ENCODE measurements at places on chromosomes 5 and 9. TPM values are rescaled to one million over a fixed set of nuclear protein-coding genes. Genes with fewer than 3 reads are reported as not detected.

RELL2 gene
- 1.3 TPM for polyA plus RNA-seq

DNA sequence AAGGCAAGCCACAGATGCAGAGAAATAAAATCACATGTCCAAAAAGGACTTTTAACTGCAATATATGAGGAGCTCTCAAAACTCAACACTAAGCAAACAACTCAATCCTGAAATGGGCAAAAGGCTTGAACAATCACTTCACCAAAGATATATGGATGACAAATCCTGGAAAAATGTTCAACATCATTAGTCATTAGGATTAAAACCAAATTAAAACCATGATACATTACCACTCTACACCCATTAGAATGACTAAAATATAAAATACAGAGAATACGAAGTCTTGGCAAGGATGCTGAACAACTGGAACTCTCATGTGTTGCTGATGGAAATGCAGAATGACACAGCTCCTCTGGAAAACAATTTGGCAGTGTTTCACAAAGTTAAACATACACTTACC lies 277.4 kb downstream of the TLE1 start:
- no peak for DNase-seq

DNA sequence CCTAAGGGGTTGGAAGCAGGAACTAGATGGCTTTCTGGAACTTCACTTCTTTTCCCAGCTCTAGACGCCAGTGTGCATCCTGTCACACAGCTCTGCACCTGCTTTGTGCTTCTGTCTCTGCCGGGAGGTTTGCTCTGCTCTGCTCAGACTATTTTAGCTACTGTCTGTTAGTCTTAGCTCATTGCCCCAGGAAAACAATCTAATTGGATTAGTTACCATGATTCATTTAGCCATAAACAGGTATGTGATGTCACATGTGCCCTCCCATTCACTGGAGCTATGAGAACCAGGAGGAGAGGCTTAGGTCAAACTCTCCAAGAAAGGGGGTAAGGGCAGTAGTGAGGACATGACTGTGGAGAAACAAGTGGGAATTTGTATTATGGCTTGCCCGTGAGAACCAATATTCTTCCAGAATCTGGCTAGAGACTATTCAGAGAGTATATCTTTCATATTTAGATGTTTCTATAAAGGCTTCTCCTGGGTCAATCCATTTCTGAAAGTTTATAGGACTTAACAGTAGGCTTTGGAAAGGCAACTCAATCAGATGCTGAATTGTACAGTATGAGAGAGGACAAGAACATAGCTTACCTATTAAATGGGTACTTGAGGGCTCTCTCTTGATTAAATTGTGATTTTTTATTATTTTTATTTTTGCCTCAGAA lies 22.4 kb upstream of the NREP start:
- no peak for DNase-seq

TMEFF1 gene
- 4.4 TPM for polyA plus RNA-seq

GRCh38 chr5:145680767-145681166 lies 154.4 kb downstream of the PRELID2 start:
- DNase-seq = no peak

GMCL2 gene
- polyA plus RNA-seq = 0.08 TPM

DNA sequence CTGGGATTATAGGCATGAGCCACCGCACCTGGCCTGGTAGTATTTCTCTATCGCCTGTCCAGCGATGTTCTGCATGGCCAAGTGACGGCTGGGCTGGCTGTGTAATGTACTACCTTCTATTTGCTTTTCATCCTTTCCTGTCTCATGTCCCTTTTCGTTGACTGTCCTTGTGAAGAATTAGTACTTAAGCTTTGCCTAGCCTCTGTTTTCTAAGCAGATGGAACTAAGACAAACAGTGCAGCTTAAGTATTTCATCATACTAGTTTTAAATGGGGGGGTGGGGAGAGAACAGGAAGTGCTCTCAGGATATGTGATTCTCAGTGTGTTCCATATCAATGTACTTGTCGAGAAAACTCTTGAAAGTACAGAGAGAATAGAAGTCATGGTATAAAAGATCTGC lies 31.7 kb upstream of the CCL21 start:
- no peak for DNase-seq

IFNB1 gene
- not detected for polyA plus RNA-seq

GRCh38 chr5:78741019-78741418 lies 92.4 kb upstream of the LHFPL2 start:
- no peak for DNase-seq

MEIKIN gene
- 0.36 TPM for polyA plus RNA-seq

DNA sequence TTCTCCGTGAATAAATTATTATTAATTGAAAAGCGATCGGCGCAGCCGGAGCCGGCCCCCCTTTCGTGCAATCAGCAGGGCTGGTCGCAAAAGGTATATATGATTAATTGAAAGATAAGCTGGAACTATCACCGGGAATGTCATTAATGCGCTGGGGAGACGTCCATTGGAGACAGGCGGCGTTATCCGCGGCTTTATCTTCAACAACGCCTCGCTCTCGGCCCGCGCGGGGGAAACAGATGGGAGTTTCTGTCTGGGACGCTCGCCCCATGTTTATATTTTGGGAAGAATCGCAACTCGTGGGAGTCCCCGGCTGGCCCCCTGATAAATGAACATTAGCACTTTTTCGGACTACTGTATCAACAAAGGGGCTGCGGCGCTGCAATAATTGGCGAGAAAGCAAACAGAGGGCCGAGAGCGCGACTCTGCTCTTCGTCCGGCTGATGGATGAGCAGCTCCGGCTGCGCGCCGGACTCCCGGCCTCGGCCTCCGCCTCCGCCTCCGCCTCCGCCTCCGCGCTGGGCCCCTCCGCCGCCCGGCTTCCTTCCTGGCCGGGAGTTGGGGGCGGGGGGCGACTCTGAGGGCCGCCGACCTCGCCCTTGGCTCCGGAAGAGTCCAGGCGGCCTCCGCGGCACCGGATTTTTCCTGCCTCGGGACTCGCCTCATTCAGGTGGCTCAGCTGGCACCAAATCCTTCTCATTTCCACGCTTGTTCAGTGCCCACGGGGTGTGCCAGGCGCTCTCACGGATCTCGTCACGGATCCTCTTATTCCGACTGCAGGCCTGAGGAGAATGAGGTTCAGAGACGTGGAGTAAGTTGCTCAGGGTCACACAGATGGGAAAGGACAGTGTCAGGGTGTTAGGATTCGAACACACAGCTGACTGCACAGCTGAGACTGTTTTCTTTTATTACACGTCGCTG lies 3.6 kb upstream of the NKX2-5 start:
- no peak for DNase-seq

DNA sequence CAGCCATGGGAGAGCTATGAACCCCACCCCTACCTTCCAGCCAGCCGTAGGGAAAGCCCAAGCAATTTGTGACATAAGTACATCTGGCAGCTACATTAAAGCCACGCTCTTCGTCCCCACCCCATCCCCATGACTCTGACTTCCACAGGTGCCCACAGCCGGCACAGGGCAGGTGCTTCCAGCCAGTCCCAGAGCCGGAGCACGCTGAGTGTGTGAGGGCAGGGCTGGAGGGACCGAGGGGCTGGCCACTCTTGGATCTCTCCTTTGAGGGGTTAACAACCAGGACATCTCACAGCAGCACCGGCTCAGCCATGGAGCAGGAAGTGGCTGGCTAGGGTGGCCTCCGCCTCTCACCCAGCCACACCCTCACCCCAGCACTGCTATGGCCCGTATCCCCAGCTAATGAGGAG lies 2.4 kb upstream of the FAM78A start:
- no peak for DNase-seq

DNA sequence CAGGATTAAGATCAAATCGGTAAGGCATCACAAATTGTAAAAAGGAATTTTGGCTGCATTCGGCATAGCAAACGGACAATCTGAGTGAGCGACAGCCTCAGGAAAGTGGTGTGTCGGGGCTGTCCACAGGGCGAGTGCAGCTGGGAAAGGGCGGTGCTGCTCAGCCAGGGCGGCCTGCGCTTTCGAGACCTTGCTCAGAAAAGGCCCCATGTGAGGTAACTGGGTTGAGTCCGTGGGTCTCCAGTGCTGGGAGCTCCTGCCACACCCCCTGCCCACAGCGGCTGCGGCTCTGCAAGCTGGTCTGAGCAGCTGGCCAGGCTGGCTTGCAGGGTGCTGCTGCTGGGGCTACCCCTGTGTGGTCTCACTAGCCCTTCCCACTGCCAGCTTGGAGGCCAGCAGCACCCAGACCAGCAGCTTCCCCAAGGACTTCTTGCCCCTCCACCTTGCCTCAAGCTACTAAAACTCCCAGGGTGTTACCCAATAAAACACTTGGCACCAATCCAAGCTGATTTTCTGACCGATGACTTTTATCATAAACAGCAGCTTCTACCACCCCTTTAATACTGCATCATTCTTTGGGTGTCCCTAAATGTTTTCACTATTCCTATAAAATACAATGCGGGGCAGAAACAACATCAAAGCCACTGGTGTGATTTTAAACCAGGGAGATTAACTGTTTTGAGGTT lies 6.2 kb downstream of the SURF2 start:
- DNase-seq = no peak

- no peak for DNase-seq
Measured at GRCh38 chr9:3532158-3532557, 6.4 kb upstream of the RFX3 start.

DNA sequence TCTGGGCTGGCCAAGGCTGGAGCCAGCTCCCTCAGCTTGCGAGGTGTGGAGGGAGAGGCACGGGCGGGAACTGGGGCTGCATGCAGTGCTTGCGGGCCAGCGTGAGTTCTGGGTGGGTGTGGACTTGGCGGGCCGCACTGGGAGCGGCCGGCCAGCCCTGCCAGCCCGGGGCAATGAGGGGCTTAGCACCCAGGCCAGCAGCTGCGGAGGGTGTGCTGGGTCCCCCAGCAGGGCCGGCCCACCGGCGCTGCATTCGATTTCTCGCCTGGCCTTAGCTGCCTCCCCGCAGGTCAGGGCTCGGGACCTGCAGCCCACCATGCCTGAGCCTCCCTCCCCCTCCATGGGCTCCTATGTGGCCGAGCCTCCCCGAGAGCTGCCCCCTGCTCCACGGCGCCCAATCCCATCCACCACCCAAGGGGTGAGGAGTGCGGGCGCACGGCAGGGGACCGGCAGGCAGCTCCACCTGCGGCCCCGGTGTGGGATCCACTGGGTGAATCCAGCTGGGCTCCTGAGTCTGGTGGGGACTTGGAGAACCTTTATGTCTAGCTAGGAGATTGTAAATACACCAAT lies 302.6 kb upstream of the ADAMTS16 start:
- no peak for DNase-seq
